T1000 (cell line): ENCODE measurements at places on chromosomes 1 and 21.

DNA sequence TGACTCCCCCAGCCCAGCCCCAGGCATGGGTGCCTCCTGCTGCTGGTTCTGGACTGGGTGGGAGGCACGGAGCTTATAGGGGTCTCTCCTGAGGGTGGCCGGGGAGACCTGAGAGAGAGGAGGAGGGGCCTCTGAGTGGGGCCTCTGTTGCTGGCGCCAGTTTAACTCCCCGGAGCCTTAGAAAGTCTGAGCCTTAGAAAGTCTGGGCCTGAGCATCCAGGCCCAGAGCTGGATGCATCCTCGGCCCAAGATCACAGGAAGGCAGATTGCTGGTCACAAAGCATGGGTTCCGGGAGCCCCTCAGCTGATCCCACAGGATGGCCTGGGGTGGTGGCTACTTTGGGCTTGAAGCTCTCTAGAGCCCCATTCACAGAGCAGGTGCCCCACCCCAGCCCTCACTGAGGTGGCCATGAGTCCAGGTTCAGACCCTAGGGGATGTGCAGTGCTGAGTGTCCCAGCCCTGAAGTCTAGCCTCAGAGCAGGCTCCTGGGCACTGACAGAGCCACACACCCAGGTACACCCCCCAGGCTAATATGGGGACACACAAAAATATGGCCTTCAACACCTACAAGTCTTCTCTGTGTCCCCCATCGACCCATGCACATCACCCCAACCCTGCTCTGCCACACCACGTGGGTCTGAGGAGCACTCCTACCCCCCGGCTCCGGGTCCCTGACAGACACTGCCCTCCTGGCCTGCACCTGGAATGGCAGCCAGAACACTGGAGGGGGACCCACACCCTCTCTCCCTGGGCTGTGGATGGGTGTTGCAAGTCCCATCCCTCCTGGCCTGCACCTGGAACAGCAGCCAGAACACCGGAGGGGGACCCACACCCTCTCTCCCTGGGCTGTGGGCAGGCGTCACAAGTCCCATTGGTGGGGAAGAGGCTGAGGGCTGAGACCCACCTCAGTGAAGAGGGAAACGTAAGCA lies 9.7 kb downstream of the PLA2G2F start:
- DNase-seq = no peak

DNA sequence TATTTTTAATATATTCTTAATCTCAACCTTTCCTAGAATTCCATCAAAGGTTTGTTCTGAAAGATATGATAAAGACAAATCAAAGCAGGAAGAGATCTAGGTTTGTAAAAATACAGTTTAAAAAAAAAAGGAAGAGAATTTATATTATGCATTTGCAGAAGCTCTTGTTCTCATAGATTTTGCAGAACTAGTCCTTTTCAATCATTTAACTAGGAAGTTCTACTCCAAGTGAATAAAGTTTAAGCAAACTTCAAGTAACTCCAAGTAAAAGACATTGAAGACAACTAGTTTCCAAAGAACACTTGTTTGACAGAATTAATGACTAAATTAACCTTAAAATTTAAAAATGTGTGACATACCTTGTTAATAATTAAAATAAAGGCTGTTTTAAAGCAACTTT lies 55.9 kb downstream of the HNRNPR start:
- no peak for DNase-seq

- DNase-seq = no peak
Observed at GRCh38 chr1:222898191-222898527, 83.3 kb downstream of the DISP1 start.

DNA sequence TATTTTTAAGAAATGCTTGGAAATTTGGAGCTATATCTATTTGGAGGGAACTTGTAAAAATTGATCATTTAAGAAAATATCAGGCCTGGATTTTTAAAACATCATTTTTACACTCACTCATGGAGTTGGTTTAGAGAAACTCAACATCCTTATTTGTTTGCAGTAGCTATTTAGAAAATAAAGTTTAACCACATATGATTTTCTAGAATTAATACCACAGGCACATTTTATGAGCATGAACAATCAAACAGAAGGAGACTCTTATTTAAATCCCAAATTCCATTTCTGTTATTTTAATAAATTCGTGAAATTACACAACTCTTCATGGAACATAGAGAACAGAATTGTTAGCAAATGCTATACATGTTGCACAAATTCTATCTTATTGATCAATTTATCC lies 3.2 kb downstream of the CDKN2C start:
- no peak for DNase-seq

DNA sequence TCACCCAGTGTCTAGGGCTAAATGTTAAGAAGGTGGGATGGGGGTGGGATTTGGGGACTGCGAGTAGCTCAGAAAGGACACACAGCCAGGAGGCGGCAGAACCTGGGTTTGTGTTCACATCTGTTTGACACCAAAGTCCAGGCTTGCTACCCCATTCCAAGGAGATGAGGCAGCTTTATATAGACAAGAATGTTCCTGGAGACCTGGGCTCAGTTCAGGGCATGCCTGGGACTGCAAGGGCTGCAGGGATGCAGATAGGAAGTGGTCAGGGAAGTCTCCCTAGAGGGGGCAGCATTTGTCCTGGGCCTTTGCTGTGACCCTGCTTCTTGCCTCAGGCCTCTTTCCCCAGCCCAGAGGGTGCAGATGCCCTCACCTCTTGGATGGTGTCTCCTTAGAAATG lies 16.3 kb downstream of the PADI3 start:
- no peak for DNase-seq

GRCh38 chr1:235741294-235741693 lies 91.7 kb upstream of the GNG4 start:
- DNase-seq = no peak

DNA sequence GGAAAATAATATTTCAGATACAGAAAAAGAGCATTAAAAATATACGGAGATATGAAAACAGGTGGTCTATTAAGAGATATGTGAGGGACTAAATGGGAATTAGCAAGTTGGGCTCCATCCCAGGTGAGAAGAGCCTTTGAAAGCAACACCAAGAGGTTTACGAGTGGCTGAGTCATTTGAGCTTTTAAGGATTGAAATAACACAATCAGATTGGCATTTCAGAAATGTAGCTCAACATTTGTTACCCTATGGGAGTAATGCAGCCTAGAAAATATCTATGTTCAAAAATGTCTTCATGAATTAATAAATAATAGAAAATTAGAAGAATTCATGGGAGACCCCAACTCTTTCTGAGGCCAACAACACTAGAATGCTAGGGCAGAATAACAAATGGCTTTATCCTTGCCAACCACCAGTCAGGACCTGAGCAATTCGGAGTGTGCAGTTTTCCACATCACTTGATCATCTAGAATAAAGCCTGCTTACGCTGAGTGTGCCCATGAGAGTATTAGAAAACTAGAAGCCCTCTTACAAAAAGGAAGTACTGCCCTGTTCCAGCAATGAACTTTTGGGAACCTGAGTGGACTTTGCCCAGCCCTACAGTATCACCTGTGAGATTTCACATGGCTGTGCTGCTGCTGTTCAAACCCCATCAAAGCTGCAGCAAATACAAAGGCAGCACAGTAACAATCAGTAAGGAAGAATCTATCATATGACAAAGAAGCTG lies 538.0 kb upstream of the CAMK1G start:
- DNase-seq = no peak

DNA sequence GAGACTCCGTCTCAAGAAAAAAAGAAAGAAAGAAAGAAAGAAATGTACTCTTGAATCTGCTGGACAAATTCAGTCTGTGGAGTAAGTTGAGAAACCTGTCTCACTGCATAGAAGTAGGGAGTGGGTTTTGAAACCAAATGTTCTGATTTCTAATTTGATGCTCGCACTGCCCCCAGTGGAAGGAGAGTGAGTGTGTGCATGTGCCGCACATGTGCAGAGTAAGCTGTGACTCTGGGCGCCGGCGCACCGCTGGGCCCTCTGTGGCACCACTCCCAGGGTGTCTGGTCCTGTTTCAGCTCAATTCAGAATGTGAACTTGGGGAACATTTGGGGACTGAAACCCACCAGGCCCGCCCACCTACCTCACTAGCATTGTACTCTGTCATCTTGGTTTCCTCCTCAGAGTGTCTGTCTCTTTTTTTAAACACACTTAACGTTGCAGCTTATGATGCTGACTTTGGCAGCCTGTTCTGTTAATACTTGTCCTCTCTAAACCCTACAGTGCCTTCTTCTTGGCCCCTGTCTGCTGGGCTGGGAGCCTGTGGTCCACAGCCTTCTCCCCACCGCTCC lies 104.6 kb downstream of the CACNA1E start:
- no peak for DNase-seq

GRCh38 chr1:106727171-106727570 lies 329.3 kb upstream of the PRMT6 start:
- no peak for DNase-seq

GRCh38 chr1:11831945-11832725 lies 15.4 kb downstream of the NPPA start:
- no peak for DNase-seq

DNA sequence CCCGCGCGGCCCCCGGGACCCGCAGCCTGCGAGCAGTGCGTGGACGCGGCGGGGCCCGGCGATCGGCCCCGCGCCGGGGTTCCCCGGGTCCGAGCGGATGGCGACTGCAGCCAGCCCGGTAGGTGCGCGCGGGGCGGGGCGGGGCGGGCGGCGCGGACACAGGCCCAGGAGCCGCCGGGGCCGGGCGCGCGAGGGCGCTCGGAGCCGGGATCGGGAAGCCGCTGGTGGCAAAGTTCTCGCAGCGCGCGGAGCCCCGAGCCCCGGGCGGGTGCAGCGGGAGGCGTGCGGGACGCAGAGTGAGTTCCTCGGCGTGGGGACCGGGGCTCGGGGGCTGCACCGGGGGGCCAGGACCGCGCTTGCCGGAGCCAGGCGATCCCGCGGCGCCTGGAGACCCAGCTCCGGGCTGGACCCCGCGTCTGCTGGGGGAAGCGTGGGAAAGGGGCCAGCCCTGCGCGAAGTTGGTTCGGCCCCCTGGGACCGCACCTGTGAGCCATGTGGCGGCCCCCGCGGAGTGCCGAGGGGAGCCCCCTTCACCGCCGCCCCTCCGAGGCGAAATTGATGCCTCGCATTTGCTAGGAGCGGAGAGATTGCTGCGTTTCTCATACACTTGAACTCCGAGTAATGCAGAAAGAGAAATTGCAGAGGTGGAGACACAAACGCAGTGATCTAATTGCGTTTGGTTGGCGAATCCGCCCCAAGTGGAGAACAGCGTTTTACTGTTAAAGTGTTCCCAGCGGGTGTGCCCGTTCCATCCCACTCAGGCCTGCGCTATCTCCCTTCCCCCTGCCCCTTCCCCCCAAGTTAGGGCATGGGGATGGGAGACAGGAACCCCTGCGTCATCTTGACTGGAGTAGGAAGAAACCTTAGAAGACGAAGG lies 228.9 kb upstream of the TMEM51 start:
- DNase-seq = no peak

GRCh38 chr1:109282497-109282951 lies 421 bp downstream of the PSRC1 start:
- no peak for DNase-seq

- no peak for DNase-seq
Observed at GRCh38 chr1:201406831-201407406, 7.8 kb upstream of the LAD1 start.

GRCh38 chr1:95217371-95217770 lies 16.6 kb upstream of the RWDD3 start:
- no peak for DNase-seq

- peak; percentile 52 for DNase-seq
Observed at GRCh38 chr1:246428542-246429308, 78.4 kb downstream of the SMYD3 start.

DNA sequence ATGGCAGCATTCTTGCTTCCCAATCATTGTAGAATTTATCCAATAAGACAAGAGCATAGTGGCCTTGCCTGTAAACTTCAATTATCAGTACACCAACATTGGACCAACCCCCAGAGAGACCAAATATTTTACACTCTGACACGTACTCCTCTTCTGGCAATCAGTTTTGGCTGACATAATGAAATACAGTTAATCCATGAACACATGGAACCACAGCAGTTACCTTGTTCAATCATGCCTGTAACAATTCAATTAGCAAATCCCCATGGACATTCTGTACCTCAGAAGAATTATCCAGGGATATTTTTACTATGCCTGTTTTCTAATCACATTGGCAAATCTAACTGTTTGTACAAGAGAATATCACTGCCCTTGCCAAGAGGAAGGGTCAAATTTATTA lies 2162.0 kb downstream of the MRPL39 start:
- no peak for DNase-seq

DNA sequence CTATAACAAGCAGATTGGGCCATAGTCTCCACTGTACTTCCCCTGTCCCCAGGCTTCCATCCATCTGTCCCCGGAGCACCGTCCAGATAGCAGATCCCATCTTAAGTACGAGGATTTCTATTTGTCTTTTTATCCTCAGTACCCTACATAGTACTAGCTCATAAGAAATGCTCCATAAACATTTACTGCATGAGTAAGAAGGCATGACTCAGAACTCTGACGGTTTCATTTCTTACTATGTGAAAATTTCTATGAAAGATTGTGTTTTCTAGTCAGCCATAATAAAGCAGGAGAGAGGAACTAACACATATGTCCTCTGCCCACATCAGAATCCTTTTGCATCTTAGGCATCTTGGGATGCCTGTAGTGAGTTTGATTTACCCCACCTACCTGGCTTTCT lies 49.5 kb downstream of the CHD1L start:
- DNase-seq = no peak

GRCh38 chr1:2494323-2494693 lies 18.2 kb downstream of the PLCH2 start:
- DNase-seq = peak; percentile 77

DNA sequence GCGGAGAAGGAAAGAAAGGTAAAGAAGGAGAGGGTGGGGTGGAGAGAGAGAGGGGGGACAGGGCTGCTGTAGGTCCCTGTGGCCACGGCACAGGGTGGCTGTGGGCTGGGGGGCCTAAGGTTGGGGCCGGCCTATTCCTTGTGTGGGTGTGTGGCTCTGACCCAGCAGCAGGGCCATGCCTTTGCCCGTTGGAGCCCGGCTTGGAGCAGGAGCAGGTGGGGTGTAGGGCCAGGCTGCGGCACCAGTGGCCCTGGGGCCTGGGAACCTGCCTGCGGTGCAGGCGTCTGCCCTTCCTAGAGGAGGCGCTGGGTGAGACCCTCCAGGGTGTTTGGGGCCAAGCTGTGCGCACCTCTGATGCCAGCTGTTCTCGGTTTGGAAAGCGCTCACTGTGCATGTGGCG lies 19.7 kb upstream of the SUMO3 start:
- no peak for DNase-seq

- no peak for DNase-seq
Observed at GRCh38 chr1:226656201-226656600, 82.9 kb downstream of the ITPKB start.

GRCh38 chr21:42513985-42514882 lies 582 bp downstream of the SLC37A1 start:
- DNase-seq = no peak

DNA sequence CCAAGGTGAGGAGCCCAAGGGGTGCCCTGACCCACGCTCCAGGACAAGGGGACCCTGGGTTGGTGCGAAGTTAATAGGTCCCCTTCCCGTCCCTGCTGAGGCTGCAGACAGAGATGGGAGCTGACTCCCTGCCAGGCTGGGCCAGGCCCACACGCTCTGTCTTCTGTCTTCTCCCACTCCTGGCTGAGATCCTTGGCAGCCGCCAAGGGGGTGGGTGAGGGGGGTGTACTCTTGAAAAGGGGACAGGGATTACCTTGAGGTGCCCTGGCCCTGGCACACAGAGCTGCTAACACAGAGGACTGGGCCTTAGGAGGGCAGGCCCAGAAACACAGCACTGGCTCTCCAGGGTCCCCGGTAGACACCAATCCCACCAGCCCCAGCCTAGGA lies 11.0 kb upstream of the CTRC start:
- no peak for DNase-seq
